Bronchial epithelial cell (primary cell): ENCODE measurements at places on chromosomes 2 and 18.

GRCh38 chr2:19312949-19313348 lies 45.5 kb downstream of the OSR1 start:
- peak; percentile 50 for DNase-seq

- DNase-seq, result peak; percentile 55
Observed at GRCh38 chr2:69099541-69099940, 86.6 kb downstream of the ANTXR1 start.

- DNase-seq, result no peak
Observed at GRCh38 chr2:130339885-130340745, 2.6 kb upstream of the IMP4 start.

- DNase-seq, result peak; percentile 97
Observed at GRCh38 chr2:238285653-238286082, 2.7 kb downstream of the PER2 start.

DNA sequence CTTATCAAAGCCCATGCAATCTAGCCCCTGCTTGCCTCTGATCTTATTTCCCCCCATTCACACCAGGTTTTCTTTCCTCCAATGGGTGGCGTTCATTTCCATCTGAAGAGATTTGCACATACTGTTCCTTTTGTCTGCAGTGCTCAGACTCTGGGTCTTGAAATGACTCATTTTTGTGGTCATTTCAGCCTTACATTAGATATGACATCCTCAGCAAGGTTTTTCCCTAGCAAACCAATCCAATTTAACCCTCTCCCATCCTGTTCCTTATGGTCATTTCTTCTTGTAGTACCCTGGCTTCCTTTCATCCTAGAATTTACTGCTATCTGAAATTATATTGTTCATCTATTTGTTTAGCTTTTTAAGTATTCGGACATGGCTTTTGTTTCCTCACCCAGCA lies 42.5 kb upstream of the SCN1A start:
- peak; percentile 58 for DNase-seq

GRCh38 chr2:152319822-152320570 lies 15.0 kb upstream of the FMNL2 start:
- no peak for DNase-seq

GRCh38 chr18:24108641-24109040 lies 30.2 kb upstream of the CABYR start:
- DNase-seq, result no peak

DNA sequence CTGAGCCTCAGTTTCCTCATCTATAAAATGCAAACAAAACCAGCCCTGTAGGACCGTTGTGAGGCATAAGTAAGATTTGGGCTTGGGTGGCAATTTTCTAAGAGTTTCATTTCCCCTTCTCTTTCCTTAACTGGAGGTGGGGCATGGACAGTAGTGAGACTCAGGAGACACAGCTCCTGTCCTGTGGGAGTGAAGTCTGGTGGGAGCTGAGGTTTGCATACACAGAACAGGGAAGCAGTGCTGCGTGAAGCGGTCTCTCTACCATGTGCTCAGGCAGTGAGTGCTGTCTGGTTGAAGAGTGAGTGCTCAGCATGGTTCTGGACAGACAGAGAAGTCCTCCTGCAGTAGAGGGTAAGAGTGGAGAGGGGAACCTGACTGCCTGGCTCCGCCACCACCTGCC lies 62.3 kb upstream of the MCFD2 start:
- DNase-seq, result no peak

- DNase-seq, result peak; percentile 74
Observed at GRCh38 chr2:172095146-172095904, 7.4 kb downstream of the DLX2 start.

DNA sequence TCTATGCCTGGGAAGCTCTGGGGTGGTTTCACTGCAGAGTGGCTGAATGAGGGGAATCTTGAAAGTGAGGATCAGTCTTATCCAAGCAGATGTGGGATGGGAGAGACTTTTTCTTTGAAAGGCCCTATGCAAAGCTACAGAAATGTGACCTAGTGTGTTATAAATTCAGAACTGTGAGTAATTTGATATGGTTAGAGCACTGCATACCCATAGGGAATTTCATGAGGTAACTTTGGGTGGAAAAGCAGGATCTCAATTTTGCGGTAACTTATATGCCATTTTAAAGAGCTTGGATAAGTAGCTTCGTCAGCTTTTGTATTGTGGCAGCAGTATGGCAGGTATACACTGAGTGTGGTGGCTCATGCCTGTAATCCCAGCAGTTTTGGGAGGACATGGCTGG lies 40.9 kb downstream of the GULP1 start:
- no peak for DNase-seq

GRCh38 chr18:53994016-53994415 lies 230.5 kb downstream of the MBD2 start:
- no peak for DNase-seq

DNA sequence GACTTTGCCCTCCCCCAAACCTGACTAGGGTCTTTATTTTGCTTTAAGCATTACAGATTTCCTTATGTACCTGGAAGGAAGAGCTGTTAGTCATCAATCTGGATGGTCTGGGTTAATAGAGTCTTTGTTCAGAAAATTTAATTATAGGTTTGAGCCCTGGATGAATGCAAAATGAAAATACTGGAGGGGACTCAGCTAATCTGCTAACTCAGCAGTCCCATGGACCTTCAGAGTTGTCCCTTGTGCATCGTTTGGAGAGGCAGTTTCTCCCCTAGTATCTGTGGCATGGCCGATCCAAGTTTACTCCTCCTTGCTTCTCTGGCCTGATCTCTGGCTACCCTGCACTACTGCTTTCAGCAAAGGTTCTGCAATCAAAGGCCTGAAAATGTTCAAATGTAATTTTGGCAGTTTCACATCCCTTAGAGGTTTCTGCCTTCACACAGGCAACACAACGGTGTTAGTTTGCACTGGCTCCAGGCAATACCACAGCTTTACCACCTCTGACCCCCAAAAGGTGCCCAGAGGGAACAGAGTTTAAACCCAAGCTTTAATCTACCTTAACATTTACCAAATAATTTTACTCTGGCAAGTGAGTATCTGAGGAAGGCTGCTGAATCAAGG lies 134.3 kb downstream of the THADA start:
- no peak for DNase-seq

DNA sequence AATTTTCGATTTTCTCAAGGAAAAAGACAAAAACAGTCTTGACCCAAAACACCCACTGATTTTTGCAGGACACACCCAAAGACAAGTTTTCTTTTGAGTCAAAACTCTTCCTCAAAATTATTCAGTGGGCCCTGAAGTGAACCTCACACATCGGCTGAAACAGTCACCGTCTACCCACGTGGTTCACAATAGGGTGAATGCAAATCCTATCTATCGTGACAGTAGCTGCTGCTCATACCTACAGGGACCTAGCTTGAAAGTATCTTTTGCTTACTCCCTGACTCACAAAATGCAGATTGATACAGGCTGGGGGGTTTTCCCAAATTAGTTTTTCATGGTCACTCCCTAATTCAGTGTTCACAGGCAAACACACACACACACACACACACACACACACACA lies 10.7 kb upstream of the CD226 start:
- no peak for DNase-seq

- no peak for DNase-seq
Observed at GRCh38 chr2:233049194-233049761, 10.9 kb upstream of the INPP5D start.

DNA sequence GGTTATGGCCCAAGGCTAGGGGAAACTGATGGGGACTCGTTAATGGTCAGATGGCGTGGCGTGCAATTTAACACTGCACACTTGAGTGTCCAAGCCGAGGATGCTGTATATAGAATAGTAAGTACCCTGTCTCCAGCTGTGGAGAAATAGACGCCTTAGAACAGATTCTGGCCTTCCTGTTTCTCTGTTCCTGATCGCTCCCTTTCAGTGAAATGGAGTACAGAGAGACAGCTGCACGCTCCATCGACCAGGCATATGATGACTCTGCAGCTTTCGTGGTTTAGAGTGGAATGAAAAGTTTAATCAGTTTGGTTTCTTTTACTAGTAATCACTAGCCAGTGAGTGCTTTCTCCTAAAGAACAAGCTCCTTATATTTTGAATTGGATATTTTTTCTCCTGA lies 213.4 kb downstream of the NEDD4L start:
- no peak for DNase-seq

GRCh38 chr2:69848186-69848790 lies 18.8 kb downstream of the GMCL1 start:
- peak; percentile 31 for DNase-seq

- DNase-seq, result no peak
Observed at GRCh38 chr2:220887271-220887870, 684.7 kb downstream of the EPHA4 start.

GRCh38 chr18:77566604-77567003 lies 317.0 kb downstream of the GALR1 start:
- no peak for DNase-seq

- no peak for DNase-seq
Observed at GRCh38 chr2:54602736-54603322, 120.6 kb upstream of the EML6 start.

DNA sequence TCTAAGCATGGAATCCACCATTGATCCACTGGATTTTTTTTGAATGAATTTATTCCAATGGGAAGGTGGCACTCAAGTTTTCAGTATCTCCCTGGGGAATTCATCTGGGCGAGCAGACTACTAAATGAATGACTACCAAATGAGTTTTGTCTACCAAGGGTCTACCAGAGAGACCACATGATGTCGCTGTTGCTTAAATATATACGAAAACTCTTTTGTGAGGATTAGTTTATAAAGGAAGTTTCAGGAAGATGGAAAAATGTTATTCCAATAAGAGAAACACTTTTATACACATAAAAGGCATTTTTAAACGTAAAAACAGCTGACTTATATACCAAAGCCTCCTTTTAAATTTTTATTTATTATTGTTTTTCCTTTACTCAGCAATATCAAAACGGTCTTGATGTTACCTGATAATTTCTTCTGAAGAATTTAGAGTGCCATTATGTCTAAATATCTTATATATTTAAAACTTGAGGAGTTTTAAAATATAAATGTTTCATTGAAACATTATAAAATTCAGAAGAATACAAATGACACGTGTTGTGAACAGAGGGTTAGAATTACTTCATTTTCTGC lies 139.7 kb downstream of the HRH4 start:
- DNase-seq, result peak; percentile 42

- DNase-seq, result no peak
Observed at GRCh38 chr18:79524181-79525078, 128.7 kb downstream of the NFATC1 start.

- DNase-seq, result no peak
Observed at GRCh38 chr2:240363746-240364581, 71.5 kb upstream of the GPC1 start.
